ENCODE measurements at places on chromosomes 1 and 21.
A peak's percentile ranks its signal among the peaks of the same experiment; 100 is the strongest.

DNA sequence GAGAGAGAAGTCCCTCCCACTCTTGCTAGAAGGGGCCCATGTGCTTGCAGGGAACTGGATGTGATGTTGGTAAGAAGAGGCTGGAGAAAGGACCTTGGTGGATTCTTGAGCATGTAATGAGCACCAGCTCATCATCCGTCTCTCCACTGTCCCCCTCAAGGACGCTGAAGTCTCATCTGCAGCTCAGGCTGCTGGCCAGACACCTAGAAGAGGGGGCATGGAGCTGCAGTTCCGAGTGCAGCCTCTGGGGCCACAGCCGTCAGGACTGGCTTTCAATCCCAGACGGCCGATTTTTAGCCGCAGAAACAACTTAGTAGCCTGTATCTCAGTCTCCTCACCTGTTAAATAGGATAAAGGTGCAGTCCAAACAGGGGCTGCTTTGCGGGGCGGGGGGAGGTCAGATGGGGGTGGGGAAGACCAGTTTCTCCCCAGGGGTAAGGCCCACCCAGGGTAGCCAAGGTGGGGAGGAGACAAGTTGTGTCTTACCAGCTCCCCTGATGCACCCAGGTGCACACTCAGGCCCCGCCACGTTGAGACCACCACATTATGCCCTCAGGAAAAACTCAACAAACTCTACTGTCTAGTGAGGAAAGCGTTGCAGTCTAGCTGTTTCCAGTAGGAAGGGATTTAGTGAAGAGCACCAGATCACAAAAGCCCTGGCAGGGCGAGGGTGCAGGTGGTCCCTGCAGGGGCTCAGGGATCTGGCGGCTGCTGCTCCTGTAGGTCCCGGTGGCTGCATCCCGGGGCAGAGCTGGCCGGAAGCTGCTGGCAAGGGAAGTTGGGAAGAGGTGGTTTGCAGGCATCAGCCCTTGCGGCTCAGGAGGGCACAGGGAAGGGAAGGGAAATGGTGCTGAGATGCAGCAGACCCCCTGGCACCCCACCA lies 29.5 kb downstream of the LDLRAP1 start:
- peak; percentile 33 for DNase-seq

DNA sequence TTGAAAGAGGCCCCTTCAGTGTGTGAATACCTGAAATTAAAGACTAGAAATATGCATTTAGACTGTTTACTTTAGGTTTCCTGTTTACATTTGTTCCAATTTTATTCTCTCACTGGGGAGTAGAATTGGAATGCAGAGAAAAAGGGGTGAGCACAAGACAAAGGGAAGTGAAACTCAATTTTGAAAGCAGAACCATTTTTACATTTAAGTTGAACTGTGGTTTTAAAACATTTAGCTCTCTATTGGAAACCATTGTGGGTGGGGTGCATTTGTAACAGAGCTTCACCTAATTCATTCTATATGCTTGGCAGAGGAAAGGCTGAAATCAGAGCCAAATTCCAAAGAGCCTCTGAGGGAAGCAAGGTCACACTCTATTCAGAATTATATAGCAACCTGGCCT lies 235.3 kb upstream of the C1orf105 start:
- no peak for DNase-seq

GRCh38 chr1:29909962-29910361 lies 673.6 kb downstream of the PTPRU start:
- no peak for DNase-seq

- no peak for DNase-seq
Observed at GRCh38 chr1:12627296-12627695, 9.3 kb upstream of the DHRS3 start.

GRCh38 chr1:208179263-208179816 lies 64.8 kb downstream of the PLXNA2 start:
- DNase-seq = no peak

- peak; percentile 72 for DNase-seq
Observed at GRCh38 chr21:37564341-37564923, 197.9 kb downstream of the DYRK1A start.

GRCh38 chr1:155003766-155004351 lies 1.3 kb downstream of the ZBTB7B start:
- no peak for DNase-seq

DNA sequence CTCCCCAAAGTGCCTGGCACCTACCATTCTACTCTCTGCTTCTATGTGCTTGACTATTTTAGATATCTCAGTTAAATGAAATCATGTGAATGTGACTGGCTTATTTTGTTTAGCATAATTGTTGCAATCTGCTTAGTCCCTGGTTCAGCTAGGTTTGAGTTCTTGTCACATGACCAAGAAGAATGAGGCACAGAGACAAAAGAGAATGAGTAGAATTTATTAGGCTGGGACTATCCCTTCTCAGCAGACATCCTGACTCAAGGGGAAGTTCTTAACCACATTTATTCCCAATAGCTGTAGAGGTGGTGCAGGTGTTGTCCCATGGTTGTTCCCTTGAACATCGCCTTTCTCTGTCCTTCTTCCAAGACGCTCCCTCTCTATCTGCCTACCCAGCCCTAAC lies 1485.7 kb downstream of the KCNT2 start:
- no peak for DNase-seq

- no peak for DNase-seq
Observed at GRCh38 chr1:168636200-168636599, 59.8 kb downstream of the XCL1 start.

DNA sequence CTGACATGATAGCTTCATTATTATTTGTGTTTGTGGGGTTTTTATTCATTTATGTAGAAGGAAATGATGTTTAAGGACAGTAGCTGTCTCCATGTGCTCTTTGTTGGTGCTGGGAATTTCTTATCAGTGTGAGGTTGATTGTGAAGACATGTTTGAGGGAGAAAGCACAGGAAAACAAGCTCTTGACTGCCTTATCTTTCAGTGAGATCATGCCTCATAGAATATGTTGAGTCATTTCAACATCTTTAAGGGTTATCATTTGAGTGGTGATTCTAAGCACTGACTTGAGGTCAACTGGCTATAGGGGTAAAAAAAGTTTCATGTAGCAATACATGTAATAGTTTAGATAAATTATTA lies 405.1 kb upstream of the ADAMTS5 start:
- no peak for DNase-seq

DNA sequence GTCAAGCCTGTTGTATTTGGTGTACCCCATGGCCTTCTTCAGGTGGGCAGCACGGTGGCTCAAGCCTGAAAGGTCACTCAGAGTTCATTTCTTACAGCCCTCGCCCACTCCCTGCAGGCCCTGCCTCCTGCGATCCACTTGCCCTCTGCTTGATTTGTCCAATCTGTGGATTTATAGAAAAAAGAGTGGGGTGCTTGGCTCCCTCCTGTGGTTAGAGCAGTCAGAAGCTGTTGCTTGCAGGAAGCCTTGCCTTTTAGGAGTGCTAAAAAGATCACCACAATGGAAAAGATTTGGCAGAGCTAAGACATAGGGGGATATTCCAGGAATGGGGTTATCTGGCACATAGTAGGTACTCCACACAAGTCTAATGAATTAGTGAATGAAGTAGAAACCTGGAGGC lies 108.0 kb upstream of the TRABD2B start:
- DNase-seq = no peak

GRCh38 chr1:116515702-116516101 lies 55.1 kb downstream of the CD58 start:
- peak; percentile 74 for DNase-seq
